Epithelial cell of prostate (primary cell): ENCODE measurements at places on chromosomes 2 and 18.
A peak's percentile ranks its signal among the peaks of the same experiment; 100 is the strongest.

DNA sequence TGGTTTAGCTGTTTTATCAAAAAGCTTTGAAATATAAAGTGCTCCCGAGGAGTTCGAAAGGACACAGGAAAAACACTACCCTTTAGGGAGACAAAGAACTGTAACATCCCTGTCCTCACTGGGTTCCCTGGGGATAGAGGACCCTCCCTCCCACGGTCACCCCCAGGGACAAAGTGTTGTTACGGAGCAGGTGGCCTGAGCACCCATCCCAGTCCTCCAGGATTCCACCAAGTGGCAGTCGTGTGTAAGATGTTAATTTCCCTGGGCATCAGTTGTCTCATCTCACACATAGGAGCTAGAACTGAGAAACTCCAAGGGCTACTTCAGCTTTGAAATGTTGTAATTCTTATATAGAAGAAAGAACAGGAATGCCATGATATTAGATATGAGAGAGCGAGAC is 137.7 kb downstream of the ALK start:
- no peak for DNase-seq

- no peak for DNase-seq
Observed at GRCh38 chr18:12278741-12279682, 24.9 kb downstream of the CIDEA start.

- no peak for DNase-seq
Observed at GRCh38 chr2:59824314-59824713, 729.1 kb downstream of the BCL11A start.

GRCh38 chr2:160828076-160828475 is 332.2 kb upstream of the TANK start:
- no peak for DNase-seq

GRCh38 chr2:237195396-237196120 is 109.9 kb downstream of the COPS8 start:
- DNase-seq = no peak

DNA sequence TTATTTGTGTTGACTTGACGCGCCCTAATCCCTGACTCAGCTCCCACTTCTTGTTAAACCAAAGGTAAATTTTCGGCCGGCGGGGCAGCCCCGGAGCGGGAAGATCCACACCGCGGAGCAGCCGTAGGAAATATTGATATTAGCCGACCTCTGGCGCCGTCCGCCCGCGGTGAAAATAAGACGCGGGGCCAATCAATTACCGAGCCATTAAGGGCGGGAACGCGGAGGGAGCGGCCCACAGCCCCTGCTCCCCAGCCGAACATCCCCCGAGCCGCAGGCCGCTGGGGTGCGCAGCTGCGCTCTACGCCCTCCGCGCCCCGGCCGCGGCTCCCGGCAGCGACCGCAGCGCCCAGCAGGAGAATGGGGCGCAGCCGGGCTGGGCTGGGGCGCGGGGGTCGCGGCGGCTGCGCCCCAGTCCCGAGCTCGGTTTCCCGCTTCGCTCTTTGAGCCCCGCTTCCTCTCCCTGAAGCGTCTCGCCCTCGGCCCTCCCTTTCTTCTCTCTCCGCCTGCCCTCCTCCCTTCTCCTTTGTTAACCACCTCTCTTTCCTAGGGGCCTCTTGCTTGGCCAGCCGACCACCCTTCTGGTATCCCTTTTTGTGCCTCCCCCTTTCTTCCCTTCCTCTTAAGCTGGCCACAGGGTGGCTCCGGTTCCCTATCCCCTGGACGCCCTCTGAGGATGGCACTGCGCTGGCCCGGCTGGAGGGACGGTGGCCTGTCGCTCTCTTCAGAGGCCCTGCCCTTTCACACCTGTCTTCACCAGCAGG is 40.9 kb downstream of the CELF4 start:
- no peak for DNase-seq

GRCh38 chr2:31151501-31151900 is 13.3 kb upstream of the GALNT14 start:
- DNase-seq = no peak

- DNase-seq = no peak
Observed at GRCh38 chr18:37564711-37565100, 892 bp downstream of the CELF4 start.

DNA sequence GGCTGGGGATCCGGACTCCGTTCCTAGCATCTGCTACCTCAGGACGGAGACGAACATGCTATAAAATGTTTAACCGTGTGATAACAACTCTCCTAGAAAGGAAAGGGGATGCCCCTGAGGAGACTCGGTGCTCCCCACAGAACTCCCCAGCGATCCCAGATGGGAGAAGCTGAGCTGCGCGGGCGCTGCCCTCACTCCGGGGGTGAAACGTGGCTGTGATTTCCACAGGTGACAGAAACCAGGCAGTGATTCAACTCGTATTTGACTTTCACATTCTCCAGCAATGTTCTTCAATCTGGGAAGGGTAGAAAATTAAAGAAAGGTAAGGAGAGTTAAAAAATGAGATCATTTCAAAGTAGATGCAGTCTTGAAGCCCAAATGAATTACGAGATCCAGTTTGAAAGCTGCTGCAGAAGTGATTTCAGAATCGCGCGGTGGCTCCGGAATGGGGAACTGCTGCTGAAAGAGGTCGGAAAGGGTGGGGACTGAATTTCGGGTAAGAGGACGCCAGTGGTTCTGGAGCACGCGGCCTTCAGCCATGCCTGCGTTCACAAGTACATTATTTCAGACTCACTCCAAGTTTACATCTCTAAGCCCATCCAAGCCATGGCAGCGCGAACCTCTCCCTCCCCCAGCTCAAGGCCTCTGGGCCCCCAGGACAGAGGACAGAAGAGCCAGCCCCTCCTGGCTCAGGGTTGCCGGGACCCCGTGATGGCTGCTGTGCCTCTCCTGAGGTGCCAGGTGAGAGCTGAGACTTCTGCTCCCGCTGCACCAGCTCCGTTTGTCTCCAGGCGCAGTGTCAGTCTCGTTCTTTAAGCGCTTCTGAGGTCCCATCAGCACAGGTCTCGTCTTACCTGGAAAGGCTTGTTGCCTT is 39.5 kb downstream of the ADNP2 start:
- no peak for DNase-seq

GRCh38 chr18:72181241-72181764 is 362.8 kb downstream of the CBLN2 start:
- peak; percentile 33 for DNase-seq

DNA sequence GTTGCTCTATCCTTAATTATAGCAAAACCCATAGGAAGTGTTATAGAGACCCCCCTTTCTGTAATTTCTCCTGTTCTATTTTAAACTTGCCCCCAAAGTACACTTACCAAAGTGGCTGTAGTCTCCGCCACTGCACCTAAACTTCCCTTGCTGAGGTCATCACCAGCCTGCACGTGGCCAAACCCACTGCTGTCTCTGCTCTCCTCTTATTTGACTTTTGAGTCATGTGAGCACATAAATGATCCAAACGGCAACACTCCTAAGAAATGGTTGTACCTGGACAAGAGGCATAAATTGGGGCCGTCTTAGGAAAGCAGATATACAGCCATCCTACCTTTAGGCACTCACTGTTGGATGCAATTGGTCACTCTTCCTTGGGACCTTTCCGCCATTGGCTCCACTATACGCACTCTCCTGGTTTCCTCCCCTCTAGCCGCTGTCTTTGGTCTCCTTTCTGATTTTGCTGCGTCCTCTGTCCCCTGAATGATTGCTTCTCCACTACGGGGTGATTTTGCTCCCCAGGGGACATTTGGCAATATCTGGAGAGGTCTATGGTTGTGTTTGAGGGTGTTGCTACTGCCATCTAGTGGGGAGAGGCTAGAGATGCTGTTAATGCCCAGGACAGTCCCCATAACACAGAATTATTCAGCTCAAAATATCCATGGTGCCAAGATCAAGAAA is 19.2 kb upstream of the IL36G start:
- no peak for DNase-seq

DNA sequence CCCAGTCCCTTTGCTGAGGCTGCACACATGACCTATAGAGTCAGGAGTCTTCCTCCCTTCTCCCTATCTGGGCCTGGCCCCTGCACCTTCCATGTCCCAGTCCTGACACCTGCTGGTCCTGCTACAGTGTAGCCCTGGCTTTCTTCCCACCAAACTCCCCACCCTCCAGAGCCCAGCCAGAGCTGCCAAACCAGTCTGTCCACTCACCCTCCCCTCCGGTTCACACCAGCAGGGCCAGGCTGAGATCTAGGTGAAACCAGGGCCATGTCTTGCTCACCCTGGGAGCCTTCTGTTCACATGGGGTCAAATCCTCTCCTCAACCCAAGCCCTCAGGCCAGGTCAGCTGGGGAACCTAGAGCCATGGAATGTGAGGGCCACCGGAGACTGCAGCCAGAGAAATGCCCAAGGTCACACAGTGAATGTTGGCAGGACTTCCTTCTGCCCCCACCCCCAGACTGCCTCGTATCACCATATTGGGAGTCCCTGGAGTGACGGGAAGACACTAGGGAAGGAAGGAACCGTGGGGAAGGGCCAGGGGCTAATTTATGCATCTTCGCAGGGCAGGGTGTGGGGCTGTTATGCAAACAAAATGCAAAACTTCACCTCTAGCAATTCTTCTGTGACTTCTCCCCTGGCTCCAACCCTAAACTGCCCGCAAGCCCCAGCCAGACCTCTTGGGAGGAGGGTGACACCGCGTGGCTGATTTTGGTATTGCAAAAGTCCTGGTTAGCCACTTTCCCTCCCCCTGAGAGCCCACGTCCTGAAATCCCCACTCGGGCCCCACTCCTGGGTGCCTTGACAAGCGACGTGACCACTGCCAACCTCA is 14.6 kb downstream of the TNS1 start:
- peak; percentile 78 for DNase-seq

DNA sequence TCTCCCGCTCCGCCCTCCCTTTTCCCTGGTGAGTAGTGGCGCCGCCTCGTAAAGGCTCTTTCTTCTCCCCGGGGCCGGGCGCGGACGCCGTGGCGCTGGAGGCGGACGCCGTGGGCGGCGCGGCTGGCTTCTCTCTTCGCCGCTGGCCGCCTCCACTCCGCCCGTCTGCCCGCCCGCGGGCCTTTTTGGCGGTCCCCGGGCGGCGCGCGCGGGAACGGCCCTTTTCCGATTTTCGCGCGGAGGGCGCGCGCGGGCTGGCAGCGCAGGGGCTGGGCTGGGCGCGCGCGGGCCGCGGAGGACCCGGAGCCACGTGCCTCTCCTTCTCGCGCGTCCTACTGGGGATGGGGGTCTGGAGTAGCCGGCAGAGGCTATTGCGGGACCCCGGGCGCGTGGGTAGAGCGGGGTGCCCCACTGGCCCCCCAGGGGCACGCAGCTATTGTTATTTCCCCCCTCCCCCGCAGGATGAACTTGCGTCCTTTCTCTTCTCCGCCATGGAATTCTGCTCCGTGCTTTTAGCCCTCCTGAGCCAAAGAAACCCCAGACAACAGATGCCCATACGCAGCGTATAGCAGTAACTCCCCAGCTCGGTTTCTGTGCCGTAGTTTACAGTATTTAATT is 472 bp downstream of the SLC20A1 start:
- no peak for DNase-seq

GRCh38 chr2:149483004-149483605 is 104.5 kb downstream of the MMADHC start:
- no peak for DNase-seq

DNA sequence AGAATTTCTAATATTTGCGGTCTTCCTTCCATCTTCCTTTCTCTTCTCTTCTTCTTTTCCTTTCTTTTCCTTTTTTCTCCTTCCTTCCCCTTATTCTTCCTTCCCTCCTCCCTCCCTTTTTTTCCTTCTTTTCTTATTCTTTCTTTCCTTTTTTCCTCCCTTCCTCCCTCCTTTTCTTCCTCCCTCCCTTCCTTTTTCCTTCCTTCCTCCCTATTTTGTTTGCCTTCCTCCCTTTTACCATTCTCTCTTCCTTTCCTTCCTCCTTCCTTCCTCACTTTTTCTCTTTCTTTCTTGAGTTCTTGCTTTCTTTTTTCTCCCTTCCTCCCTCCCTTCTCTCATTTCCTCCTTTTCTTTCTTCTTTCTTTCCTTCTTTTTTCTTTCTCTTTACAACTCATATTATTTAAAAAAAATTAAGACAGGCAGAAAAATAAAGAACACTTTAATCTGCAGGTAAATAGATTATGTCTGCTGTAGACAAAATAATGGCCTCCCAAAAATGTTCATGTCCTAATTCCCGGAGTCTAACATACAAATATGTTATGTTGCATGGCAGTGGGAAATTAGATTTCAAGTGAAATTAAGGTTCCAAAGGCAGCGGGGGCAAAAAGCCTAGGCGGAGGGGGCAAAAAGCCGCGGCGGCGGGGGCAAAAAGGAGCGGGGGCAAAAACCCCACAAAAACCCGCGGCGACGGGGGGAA is 152.4 kb downstream of the ANKRD30BL start:
- no peak for DNase-seq

DNA sequence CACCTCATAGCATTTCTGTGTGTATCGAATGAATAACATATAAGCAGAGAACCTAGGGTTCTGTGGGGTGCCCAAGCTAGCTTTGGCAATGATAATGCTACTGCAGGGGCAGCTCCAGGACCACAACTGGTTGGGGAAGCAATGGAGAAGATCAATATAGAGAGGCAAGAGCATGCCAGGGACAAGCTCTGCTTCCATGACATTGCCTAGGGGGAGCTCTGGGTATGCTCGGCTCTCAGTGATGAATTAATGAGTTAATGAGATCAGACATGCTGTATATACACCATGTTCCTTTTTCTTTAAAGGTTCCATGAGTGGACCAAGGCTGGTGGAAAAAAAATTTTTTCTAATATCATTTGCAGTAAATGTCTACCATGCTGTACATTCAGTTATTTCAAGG is 618.4 kb downstream of the BCL11A start:
- no peak for DNase-seq

DNA sequence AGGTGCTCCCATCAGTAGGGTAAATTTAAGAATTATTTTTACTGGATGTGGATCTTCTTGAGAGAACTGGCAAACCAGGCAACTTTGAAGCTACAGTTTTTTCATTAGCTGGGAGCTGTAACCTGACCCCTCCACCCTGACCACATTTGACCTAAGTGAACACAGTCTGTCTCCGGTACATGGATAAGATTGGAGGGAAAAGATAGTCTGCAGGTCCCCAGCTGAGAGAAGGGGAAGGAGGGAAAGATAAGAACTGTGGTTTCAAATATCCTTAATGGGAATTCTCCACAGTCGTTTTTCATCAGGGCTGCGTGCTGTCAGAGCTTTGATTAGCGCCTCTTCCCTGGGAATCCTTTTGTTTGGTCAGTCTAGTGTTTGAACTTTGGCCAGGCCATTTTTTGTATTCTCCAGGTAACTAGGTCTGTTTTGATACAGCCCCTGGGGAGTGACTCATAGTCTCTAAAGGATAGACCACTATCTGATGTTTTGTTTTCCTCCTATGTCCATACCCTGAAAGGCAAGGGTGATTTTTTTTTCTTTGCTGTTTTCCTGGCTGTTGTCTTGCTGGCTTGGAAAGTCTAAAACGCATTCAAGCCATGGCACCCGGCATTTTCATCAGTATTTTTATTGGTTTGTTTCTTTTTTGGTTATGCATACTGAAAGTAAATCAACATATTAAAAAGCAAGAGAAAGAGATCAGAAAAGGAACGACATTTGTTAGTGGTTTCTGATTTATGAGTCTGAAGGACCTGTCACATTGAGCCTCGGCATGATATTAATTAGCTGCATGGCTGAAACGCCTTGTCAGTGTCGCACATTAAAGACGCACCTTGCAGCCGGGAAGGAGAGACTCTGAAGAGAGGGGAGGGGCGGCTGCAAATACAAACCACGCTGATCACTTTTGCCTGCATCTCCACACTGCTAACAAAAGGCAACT is 183.4 kb upstream of the FN1 start:
- no peak for DNase-seq
